ENCODE measurements at places on chromosomes 2 and 18.

DNA sequence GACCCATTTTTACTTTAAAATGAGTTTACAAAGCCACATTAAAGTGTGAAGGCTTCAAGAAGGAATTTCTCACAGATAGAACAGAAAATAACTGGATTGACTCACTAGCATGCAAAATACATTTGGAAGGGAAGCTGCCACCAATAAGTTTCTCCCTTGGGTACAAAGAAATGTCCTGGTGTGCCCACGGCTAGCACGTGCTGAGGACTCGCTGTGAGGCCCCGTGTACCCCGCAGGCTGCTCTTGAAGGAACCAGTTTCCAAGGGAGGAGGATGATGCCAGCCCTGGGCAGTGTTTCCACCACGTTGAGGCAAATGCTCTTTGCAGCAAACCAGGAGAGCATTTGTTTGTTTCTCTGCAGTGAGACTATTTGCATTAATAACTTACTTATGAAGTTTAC lies 207.3 kb downstream of the SH3RF3 start:
- DNase-seq, result no peak

DNA sequence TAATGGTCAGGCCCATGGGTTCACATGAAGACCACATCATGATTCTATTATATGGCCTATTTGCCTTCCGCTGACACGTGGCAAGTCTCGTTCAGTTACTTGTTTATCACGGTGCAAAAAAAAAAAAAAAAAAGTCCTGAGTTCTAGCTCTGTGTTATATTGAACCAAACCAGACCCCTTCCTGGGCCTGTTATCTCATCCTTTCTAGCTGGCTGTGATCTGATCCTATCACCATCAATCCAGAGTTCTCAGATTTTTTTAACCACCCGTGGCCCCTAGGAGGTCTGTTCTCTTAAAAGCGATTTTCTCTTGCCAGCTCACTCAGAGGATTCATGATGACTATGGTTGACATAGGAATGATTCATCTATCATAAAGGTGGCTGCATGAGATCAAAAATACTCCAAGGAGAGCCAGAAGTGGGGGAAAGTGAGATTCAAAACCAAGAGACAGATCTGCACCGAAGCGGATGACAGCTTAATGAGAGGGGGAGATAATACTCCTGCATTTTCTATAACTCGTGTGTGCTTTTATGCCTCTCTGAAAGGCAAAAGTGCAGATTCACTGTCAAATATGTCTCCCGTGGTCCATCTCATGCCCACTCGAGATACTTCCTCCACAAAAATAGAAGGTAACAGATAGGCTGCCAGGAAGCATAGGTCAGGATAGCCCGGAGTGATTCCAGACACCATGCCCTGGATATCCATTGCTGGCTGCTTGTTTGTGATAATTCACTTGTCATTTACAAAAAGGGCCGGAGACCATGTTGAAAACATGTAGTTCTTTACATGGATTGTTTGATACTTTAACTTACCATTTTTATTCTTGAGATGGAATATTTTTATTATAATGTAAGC lies 505.7 kb upstream of the KLHL29 start:
- no peak for DNase-seq

DNA sequence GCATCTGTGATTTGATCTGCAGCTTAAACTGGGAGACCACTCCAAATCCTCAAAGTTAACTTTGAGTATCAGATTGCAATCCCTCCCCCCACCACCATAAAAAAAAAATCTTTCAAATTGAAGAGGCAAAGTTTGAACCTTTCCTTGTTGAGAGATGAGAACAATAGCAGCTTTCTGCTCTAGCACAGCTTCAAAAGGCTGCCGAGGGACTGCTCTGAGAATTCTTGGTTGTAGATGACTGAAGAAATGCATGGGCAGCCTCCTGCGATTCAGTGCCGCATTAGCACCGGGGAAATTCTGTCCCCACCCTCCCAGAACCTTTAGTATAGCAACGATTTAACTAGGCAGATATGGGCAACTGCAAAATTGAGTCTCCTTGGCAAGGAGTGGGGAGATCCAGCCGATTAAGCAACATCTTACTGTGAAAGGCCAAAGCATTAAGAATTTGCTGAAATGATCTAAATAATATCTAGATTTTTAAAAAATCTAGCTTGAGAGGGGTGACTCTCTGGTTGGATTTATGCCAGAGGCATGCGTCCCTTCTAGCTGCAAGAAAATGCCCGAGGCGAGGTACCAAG lies 3.9 kb upstream of the SP5 start:
- DNase-seq, result no peak

GRCh38 chr2:20449501-20450200 lies 2.8 kb downstream of the RHOB start:
- DNase-seq, result no peak

GRCh38 chr2:111185361-111186022 lies 64.8 kb downstream of the BCL2L11 start:
- no peak for DNase-seq

GRCh38 chr18:37254236-37254754 lies 311.3 kb downstream of the CELF4 start:
- DNase-seq, result no peak

- no peak for DNase-seq
These were observed 16.1 kb upstream of the ANKRD53 start for GRCh38 chr2:70962211-70962884.

- no peak for DNase-seq
These were observed 1.1 kb downstream of the DSC3 start for GRCh38 chr18:31041271-31042083.

DNA sequence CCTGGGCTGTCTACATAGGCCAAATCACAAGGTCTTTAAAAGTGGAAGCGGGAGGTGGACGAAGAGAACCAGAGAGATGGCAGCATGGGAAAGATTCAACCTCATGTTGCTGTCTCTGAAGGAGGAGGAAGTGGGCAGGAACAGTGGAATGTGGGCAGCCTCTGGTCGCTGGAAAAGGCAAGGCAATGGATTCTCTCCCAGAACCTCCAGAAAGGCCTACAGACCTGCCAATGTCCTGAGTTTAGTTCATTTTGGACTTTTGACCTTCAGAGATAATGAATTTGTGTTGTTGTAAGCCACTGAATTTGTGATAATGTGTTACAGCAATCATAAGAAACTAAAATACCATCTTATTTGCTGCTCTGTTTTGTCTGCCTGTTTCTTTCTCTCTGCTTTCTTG lies 122.5 kb downstream of the RNF152 start:
- DNase-seq, result no peak

DNA sequence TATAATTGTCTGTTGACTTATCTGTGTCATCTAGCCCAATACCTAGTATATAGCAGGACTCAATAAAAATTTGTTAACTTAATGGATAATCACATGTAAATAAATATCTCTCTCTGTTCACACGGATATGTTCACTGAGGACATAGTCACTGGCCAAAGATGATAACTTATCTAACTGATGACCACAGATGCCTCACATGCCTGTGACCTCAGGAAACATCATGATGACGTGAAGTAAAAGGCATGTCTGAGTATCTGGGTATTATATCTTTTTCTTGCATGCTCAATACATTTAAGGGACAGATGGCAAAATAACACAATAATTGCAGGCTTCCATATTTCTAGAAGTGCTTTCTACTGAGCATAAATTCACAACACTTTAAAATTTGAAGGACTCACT lies 41.4 kb upstream of the PARD3B start:
- no peak for DNase-seq

DNA sequence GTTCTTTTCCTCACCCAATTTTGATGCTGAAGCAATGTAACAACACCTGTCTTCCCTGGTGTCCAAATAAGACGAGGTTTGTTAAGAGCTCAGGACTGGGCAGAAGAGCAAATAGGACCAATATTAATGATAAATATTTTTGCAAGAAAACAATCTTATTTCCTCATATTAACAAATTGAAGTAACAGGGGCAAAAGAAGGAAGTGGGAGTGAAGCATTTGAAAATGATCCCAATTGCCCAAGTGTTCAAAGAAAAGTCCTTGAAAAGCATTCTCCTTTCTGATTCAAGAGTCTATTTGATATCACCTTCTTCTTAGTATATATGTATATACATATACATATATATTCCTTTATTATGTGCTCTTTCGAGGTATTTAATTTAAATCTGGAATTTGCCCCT lies 418.8 kb downstream of the ARHGAP15 start:
- no peak for DNase-seq

GRCh38 chr2:180370511-180371205 lies 363.6 kb upstream of the CWC22 start:
- DNase-seq, result no peak

- DNase-seq, result no peak
These were observed 32.9 kb downstream of the MBP start for GRCh38 chr18:77099485-77100370.

DNA sequence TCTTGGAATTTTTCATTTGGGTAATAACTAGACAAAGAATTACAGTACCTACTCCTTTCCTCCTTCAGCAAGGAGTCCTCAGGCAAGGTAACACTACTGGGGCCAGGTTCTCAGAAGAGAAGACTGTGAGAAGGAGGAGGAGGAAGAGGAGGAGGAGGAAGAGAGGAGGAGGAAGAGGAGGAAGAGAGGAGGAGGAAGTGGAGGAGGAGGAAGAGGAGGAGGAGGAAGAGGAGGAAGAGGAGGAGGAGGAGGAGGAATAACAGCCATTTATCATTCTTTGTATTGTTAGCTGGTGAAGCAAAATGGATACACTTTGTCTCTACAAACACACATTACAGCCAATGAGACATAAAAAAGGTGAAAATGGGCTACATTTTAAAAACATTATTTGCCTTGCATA lies 32.9 kb upstream of the SLC25A52 start:
- no peak for DNase-seq
